ENCODE measurements at places on chromosomes 16 and 17.

- no peak for DNase-seq
Measured at GRCh38 chr17:58694302-58694701, 1.9 kb downstream of the RAD51C start.

DNA sequence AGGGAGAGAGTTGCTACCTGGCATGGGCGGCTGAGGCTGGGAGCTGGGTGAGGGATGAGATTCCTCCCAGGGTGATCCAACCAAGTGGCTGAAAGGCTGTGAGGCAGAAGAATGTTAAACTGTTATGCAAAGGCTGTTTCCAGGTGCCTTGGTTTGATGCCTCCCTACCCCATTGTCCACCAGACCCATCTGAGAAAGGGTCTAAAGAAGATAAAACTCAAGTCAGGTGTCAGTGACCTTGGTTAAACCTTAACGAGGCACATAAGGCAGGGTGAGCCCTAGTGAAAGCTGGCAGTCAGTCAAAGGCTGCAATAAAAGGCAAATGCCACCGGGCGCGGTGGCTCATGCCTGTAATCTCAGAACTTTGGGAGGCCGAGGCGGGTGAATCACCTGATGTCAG lies 23.8 kb downstream of the LDHD start:
- DNase-seq = no peak

DNA sequence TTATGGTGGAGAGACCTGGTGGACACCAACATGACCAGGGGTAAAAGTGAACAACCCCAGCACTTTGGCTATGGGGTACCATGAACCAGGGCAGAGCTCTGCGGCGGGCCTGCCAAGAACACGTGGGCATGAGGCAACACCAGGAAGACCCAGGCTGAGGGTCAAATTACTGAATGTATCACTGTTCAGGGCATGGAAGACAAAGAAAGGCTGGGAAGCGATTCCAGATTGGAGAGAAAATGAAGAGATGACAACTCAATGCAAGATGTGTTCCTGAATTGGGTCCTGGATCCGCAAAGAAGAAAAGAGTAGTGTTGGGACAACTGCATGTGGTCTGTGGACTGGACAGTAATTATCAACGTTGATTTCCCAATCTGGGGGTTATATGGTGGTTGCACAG lies 19.8 kb downstream of the SPHK1 start:
- DNase-seq = no peak

GRCh38 chr16:68764862-68765261 lies 27.8 kb downstream of the CDH1 start:
- no peak for DNase-seq

DNA sequence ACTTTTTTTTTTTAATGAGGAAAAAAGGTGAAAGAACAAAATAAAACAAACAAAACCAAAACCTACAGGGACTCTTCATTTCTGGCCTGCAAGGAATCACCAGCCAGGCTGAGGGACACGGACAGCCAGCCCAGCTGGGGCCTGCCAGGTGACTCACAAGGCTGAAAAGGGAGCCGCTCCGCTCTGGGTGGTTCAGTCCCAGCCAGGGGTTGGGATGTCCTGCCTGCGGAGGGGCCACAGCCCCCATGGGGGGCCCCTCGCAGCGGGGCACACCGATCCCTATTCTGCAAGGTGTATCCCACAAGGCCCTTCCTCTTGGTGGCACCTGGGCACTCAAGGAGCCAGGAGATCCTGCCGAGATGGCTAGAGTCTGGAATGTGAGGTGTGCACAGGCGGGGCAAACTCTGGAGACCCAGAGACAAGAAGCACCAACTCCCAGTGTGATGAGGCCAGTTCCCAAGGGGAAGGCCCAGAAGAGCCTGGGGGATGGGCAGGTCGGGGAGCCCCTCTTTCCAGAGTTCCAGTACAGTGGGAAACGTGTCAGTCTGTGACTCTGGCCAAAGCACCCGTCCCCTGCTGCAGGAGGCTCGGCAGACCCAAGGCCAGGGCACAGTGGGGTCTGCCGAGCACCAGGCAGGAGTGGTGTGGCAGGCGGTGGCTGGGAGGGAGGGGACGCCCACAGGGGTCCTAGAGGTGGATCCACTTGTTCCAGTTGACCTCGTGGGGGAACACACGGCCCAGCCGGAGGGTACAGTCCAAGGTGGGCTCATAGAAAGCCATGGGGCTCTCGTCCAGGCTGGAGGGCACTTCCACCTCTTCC lies 58.9 kb downstream of the IL21R start:
- no peak for DNase-seq

DNA sequence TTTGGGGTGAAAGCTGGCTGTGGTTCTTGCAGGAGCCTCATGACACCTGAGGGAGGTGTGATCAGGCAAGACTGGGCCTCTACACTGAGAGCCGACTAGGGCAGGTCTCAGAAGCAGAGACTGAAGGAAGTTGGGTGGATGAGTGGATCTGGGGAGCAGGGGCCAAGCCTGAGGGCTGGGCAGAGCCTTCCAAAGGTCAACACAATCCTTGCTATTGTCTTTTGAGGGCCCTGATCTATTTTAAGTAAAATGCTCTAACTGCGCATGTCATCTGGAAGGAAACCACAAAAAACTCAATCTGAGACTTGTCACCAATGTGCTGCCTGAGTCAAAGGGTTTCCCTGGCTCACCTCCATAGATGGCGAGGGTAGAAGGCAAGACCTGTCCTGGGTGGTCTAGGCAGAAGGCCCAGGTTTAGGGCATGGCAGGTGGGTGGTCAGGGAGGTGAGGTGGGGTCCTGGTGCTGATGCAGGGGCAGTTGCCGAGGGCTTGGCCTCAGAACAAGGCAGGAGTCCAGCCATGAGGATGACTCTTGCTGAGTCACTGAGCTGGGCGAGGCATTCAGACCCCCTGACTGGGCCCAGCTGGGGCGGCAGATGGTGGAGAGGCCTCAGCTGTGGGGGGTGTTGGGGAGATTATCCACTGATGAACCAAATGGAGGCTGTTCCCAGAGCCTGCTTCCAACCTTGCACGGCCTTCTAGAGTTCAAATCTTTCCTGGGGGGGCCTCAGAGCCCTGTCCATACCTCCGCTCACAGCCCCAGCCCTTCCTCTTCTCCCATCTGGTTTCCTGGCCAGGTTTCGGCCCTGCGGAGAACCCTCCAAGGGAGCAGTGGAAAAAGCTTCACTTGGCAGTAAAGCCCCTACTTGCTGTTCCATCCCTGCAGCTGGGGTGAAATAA lies 5.1 kb downstream of the MVP start:
- DNase-seq = peak; percentile 44

GRCh38 chr17:58329035-58329809 lies 627 bp upstream of the TSPOAP1 start:
- no peak for DNase-seq

- no peak for DNase-seq
Measured at GRCh38 chr17:34167354-34167753, 87.7 kb upstream of the CCL2 start.

DNA sequence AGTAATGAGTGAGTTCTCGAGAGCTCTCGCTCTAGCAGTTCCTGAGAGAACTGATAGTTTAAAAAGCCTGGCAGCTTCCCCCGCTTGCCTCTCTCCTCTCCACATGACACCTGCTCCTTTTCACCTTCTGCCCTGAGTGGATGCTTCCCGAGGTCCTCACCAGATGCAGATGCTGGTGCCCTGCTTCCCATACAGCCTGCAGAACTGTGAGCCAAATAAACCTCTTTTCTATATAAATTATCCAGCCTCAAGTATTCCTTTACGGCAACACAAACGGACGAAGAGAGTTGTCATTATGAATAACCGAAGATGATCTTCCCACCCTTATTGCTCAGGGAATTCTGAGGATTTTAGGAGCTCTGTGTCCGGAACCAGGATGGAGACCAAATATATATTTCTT lies 41.9 kb upstream of the ZCCHC14 start:
- no peak for DNase-seq

GRCh38 chr17:62631086-62631935 lies 3.8 kb downstream of the MRC2 start:
- DNase-seq = no peak

DNA sequence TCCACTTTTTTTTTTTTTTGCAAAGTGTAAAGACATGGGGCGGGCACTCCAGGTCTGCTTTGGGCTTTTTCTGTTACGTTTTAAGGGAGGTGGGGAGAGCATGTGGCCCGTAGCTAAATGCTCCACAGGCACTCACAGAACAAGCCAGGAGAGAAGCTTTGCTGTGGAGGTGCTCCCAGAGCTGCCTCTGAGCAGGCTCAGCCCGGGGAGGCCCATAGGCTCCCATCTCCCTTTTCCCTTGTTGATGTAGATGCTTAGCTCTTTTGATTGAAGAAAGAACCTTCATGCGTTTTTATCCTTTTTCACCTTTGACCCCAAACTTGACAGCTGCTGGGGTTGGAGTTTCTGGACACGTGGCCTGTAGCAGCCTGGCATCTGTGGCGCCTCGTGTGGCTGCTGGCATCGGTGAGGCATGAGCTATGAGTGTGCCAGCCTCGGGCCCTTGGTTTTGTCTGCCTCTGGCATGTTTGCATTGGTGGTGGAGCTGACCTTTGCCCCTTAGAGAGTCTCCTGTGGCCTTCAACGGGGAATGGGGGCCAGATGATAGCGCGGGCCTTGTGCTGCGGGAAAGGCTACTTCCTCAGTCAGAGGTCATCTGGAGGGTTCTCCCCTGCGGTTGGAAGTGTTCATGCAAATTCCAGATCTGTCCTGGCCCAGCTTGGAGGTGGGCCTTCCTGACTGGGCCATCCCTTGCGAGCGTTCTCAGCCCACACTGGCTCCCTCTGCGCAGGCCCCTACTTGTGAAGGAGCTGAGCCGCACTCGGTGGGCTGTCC lies 20.0 kb upstream of the IL17C start:
- DNase-seq = no peak

DNA sequence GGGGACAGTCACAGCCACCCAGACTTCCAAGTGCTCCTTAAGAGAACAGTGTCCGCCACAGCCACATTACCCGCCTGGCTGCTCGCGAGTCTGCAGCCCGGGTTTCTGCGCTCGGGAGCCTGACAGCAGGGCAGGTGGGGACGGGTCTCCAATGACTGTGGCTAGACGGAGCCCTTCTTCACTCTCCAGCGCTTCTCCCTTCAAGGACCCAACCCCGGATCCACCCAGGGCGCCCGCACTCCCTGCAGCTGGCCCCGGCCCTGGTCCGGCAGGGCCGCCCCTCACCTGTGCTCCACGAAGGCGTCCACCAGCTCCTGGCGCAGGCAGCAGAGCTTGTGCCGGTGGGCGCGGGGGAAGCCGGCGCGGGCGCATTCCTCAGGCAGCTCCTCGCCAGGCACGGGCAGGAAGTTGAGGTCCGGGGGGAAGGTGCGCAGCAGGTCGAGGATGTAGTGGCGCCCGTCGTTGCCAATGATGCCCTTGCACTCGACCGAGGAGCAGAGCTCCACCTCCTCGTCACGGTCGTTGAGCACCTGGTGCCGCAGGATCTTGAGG lies 13.9 kb downstream of the CLUH start:
- no peak for DNase-seq

DNA sequence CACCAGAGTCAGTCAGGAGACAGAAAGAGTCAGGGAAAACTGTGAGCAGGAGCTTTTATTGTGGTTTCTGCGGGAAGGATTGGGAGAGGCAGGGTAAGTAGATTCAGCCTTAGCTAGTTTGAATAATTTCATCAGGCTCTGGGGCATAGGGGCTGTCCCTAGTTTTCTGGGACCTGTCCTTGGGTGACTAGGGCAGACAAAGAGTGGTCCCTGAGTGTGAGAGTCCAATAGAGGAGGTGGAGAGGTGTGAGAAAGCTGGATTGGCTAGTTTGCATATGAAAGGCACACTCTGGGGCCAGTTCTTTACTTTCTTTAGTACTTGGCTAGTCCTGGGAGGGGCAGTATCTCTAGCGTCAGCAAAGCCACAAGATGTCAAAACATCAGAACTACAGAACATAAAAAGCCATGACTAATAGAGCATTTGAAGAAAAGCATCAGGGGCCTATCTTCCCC lies 255.6 kb downstream of the HS3ST3A1 start:
- DNase-seq = no peak

GRCh38 chr17:179066-179432 lies 2.4 kb downstream of the DOC2B start:
- no peak for DNase-seq

DNA sequence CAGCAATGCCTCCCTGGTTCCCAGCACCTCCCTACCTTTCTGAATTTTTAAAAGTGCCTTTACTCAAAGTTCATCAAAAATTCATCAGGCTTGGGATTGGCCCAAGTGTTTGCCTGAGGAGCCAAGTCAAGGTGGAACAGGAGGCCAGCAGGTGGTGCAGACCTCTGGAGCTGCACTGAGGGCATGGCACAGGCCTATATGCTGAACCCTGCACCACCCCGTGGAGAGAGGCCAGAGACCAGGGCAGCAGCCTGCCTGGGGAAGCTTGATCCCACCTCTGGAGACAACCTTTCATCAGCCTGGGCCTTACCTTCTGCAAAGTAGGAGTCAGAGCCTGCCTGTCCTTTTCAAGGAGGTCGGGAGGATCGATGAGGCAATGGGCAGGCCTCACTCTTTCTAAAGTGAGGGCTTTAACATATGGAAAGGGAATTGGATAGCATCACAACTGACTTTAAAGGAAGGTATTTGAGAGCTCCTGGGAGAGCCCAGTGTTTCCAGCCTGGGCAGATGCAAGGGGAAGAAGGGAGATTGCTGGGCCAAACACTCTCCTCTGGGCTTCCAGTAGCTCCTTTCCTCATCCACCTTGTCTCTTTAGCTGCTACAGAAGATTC lies 31.8 kb upstream of the TMEM132E start:
- no peak for DNase-seq

DNA sequence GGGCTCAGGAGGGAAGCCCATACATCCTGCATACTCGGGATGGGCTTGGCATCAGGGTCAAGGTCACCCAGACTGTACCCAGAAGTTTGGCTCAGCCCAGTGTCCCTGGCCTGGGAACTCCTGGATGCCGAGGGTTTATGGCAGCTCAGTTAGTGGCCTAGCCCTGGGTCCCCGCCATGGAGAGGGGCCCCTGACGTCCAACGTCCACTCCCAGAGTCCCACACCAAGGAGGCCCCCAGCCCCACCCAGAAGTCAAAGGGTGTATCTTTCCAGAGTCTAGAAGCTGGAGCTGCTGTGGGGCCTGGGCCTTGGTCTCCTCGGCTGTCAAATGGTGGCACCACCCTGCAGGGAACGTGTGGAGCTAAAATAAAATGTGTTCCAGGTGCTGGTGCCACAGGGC lies 76.4 kb downstream of the SREBF1 start:
- no peak for DNase-seq
